Bronchial smooth muscle cell (primary cell): ENCODE measurements at places on chromosomes 3 and 15. TPM values are rescaled to one million over a fixed set of nuclear protein-coding genes. Genes with fewer than 3 reads are reported as not detected.

Gene CHRM5
- under 0.01 TPM in 1 of 2 replicates, not detected in the other for total RNA-seq

Gene SLC28A1
- total RNA-seq, result not detected in 2 replicates

Gene SMCO1
- total RNA-seq, result not detected in 2 replicates

Gene YEATS2
- total RNA-seq, result 15.4 and 17.9 TPM in 2 replicates

Gene SAMMSON
- not detected in 2 replicates for total RNA-seq

Gene RAB8B
- 71.6 and 124 TPM in 2 replicates for total RNA-seq

Gene UCN2
- total RNA-seq, result 0.32 and 0.34 TPM in 2 replicates

Gene CD96
- under 0.01 TPM in 2 replicates for total RNA-seq

Gene HYKK
- total RNA-seq, result 1.7 and 1.9 TPM in 2 replicates

Gene BDH1
- 1.4 and 2.0 TPM in 2 replicates for total RNA-seq

Gene MYL3
- total RNA-seq, result 0.09 TPM in 1 of 2 replicates, not detected in the other

Gene ARHGAP31
- 2.7 and 3.3 TPM in 2 replicates for total RNA-seq

Gene PLOD2
- total RNA-seq, result 57.5 and 65.9 TPM in 2 replicates

Gene PLSCR5
- not detected in 2 replicates for total RNA-seq

Gene SLC28A2
- total RNA-seq, result not detected in 2 replicates
